ENCODE measurements at places on chromosomes 5 and 9.

- no peak for DNase-seq
Observed at GRCh38 chr9:105441616-105442160, 6.1 kb upstream of the FSD1L start.

- no peak for DNase-seq
Observed at GRCh38 chr5:140664030-140664358, 710 bp upstream of the WDR55 start.

- DNase-seq: no peak
Observed at GRCh38 chr9:108874058-108874788, 12.2 kb downstream of the ACTL7A start.

DNA sequence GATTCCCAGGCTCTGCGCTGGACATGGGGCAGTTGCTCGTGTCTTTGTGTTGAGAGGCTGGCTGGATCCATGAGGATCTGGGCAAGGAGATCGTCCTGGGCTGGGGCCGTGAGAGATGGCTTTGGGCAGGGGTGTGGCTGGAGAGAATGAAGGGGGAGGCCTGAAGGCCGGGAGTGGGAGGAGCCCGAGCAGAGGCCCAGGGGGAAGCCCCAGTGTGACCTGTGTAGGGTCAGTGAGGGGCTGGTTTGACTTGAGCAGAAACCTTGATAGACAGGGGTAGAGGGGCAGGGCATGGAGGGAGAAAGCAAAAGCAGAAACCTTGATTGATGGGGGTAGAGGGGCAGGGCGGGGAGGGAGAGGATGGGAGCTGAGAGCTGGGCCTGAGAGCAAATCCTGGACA is 54.4 kb upstream of the ASS1 start:
- no peak for DNase-seq

DNA sequence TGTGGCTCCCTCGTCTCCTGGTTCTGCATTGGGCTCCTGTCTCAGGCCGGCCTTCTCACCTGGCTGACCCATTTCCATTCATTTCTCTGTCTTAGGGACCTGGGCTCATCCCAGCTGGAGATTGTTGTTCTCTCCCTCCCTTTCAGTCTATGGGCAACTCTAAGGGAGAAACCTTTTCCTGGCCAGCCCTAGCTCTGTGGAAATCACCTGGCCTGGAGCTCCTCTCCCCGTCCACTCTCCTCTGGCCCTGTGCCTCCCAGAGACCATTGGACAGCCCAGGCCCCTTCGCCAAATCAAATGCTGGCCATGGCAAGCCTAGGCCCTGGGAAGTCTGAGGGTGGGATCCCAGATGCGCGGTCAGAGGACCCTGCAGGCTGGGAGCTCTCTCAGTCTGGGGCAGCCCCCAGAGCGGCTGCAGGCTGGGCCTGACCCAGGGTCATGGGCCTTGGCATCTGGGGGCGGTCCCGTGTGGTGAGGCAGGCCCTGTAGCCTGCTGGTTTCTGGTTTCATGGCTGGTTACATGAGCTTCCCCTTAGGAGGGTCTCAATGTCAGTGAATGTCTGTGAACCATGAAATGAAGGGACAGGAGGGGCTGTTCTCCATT is 253.5 kb downstream of the AOPEP start:
- no peak for DNase-seq

DNA sequence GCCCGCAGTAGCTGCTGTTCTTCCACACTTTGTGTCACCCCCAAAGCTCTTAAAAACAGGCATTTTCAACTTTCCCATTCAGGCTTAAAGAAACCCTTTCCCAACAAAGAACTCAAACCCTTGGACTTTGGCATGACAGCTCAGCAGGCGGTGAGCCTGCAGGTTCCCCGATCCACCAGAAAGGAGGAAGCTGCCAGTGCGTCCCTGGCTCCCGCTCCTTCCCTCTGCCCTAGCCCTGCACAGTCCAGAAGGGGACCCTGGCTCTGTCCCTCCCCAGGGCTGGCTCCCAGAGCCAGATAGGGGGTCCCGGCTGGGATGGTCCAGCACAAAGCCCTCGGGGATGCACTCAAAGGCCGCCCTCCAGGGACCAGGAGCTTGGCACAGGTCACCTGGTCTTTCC is 9.6 kb downstream of the SLC9A3 start:
- DNase-seq: no peak

- no peak for DNase-seq
Observed at GRCh38 chr9:137955224-137955570, 77.6 kb downstream of the CACNA1B start.

GRCh38 chr5:91433861-91434260 is 50.7 kb upstream of the ARRDC3 start:
- no peak for DNase-seq

- DNase-seq: no peak
Observed at GRCh38 chr5:36882250-36882649, 5.7 kb downstream of the NIPBL start.

DNA sequence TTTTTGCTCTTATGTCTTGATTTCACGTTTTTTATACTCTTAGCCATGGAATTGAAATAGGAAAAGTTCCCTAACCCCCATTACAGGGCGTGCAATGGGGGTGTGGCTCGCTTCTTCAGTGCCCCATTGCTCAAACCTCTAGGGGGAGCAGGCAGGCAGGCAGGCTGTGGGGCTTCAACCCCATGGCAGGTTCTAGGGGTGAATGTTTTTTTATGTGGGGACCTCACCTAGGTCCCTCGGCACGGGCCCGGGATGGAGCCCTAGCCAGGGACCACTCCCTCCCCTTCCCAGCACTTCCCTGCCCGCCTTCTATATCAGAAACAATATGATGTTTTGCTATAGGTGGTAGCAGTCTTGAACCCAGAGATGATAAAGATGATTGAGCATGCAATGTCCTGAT is 221.3 kb upstream of the SMC2 start:
- no peak for DNase-seq

DNA sequence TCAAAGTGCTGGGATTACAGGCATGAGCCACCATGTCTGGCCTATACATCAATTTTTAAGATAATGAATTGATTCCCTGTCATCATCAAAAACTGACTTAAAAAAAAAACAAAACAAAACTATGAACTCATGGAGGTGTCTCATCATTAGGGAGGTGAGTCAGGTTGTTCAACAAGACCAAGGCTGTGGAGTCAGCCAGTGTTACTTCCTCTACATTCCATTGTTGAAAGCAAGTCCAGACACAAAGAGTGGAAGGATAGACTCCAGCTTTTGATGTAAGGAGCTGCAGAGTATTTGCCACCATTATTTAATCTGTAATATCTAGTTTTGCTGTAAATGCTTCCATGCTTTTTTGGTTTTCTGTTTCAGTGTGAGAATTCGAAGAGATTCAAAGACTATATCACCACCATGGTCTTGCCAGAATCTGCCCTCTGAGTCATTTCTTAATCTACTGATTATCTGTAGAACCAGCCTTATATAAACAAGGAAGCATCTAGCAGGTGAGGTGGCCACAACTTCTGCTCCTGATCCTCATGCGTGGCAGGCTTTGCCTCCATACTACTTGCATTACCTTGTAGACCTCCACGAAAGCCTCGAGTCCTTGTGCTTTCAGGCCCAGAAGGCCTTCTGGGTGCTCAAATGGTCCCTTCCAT is 156.1 kb downstream of the FGF1 start:
- no peak for DNase-seq

DNA sequence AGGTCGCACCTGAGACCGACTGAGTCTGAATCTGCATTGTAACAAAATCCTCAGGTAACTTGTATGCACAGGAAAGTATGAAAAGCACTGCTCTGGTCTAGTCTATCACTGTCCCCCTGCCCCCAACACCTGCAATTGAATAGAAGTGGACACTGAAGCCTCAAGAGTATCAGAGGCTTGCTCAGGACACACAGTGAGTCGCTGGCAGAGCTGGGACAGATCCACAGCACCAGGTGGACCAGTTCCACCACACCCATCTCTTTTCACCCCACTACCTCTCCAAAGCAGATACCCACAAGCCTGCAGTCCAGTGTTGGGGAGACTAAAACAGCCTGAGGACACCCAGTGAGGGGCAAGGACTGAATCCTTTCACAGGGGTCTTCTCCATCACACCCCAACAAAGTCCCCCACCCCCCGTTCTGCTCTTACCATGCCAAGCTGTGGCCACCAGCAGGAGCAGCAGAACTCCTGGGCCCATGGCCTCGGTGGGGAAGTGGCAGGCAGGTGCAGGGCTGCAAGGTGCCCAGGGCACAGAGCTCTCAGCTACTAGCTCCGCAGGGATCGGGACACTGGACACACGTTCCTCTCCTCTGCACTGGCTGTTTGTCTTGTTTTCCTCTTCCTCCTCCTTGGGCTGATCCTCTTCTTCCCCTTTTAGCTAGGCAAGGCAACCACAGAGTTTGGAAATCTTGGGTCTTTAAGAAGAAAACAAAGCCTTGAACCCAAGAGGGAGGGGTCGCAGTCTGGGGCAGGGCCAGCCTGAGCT is at the start of gene CSF1R:
Gene CSF1R (minus strand): TSS at position 605 of the 766 bp plus-strand sequence. CDS start 127 bp downstream, at position 478.
- no peak for DNase-seq

DNA sequence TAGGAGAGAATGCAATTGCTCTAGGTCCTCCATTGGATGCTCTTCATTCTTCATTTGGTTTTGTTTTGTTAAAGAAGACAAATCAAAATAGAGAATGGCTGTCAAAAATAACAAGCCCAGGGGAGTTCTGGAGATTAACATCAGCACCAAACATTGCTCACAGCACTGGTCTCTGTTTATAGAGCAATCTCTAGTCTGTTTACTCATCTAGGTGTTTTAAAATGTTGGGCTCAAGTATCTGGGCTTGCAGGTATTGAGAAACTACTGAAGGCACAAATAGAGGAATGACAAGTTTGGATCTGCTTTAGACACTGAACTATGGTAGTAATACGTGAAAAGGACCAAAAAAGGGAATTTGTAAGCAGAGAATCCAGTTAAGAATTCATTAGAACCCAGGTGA is 77.0 kb upstream of the TMC1 start:
- no peak for DNase-seq

- no peak for DNase-seq
Observed at GRCh38 chr9:94624629-94625028, 14.7 kb downstream of the FBP1 start.

- no peak for DNase-seq
Observed at GRCh38 chr9:34830068-34830467, 120.1 kb upstream of the CCL21 start.
